ENCODE measurements at places on chromosomes 4 and X.
A peak's percentile ranks its signal among the peaks of the same experiment; 100 is the strongest.

- peak; percentile 23 for DNase-seq
Measured at GRCh38 chr4:89640620-89641366, 196.2 kb downstream of the SNCA start.

DNA sequence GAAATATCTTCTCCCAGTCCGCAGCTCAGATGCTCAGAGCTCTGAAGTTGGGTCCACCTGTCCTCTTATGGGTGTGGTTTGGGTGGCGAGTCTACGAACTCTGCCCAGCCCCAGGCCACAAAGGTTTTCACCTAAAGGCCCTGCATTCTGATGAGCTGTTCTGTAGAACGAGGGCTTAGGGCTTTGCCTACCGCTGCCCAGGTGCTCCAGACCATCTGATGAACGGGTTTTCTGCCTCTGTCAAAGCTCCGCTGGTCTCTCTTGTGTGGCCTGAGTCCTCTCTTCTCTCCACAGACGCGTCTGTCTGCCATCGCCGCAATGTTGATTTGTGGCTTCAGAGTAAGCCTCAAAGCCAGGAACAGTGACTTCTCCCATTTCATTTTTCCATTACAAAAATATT lies 28.4 kb upstream of the CPLX1 start:
- DNase-seq = no peak

DNA sequence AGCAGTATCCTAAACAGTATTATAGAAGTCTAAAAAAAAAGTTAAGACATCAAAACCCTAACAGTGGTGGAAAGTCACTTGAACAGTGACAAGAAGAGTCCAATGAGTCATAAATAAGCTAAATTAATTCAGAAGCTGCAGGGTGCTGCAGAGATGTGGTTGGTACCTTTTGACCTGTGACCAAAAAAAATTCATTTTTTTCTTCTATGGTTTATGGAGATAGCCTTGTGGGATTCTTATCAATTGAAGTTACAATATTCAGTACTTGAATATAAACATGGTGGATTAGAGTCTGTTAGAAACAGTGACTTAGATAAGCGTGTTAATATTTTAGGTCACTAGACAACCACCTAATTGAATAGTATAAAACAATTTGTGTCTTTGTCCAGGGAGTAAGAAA lies 35.4 kb downstream of the CCSER1 start:
- DNase-seq = no peak

DNA sequence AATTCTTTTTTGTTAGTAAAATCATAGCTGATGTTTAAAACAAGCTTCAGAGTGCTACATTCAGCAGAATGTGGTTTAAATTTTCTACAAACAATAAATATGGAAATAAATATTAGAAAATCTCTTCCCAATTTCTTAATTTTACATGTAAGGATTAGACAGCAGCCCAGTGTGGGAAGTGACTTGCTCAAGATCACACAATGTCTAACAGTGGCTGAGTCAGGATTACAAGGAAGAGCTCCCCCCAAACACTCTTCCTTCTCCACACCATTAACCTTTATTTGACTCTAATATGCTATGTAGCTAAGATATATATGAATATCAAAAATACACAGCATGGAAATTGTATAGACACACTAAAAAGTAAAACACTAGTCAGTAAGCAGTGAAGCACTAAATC lies 59.5 kb downstream of the SLC10A7 start:
- no peak for DNase-seq

- DNase-seq = peak; percentile 15
Measured at GRCh38 chrX:110450050-110450449, 91.4 kb downstream of the RTL9 start.

- no peak for DNase-seq
Measured at GRCh38 chr4:8679032-8679431, 86.5 kb downstream of the CPZ start.

- peak; percentile 4 for DNase-seq
Measured at GRCh38 chrX:2767631-2768455, 16.0 kb downstream of the XG start.

GRCh38 chrX:72095370-72095769 lies 36.3 kb downstream of the RTL5 start:
- DNase-seq = no peak

GRCh38 chr4:177051473-177052060 lies 258.1 kb upstream of the NEIL3 start:
- DNase-seq = no peak

DNA sequence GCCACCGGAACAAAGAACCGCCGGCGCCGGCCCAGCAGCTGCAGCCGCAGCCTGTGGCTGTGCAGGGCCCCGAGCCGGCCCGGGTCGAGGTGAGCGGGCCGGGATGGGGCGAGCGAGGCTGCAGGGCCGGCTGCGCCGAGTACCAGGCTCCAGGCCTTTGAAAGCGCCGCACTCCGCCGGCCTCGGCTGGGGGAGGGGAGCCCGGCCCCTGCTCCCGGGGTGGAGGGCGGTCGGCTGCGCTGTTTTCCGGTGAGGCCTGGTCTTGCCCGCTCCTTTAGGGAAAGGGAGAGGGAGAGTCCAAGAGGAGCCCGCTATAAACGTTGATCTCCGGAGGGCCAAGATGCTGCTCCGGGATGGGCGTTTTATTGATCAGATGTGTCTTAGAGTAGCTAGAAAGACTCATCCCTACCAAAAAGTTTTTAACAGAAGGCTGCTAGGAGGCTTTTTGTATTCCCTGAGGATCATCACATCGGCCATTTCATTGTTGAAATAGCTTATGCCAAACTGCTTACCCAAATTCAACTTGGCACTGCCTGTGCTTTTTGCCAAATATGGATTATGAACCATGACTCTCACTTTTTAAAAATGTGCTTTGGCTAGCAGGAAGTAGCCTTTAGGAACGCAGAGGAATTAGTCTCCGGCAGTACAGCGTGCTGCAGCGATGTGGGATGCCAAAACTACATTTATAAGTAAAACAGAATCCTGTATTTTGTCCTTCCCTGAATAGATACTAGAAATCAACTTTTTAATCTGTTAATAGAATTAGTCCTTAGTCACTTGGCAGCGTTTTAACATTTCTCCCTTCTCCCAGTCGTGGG lies 760 bp downstream of the TMEM165 start:
- DNase-seq = no peak

GRCh38 chrX:67346667-67347066 lies 197.2 kb upstream of the AR start:
- no peak for DNase-seq

DNA sequence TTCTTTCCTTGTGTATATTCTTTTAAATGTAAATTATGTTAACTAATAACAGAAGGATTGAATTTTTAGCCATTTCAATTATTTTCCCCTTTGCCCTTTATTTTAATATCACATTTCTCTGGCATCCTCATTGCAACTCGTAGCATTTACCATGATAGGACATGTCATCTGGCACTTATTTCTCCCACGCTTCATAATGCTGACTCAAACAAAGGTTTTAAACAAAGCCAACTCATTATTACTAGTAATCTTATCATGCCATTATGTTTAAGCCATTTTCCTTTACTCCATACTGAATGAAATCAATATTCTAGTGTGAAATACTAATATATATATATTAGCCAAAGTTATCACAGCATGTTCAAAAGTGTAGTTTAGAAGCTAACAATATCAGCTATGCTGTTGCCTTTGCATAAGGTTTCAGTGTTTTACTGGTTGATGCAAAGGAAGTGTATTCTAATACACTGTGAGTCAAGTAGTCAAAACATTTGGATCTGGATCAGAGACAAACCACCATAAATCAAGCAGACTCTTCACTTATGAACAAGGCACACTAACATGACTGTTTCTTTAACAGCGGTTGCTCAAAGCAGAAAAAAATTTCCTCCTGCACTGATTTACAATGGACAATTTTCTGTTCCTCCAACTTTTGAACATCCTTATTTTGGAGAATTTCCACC lies 281.6 kb downstream of the SLC7A11 start:
- DNase-seq = peak; percentile 54

- no peak for DNase-seq
Measured at GRCh38 chrX:63718010-63718694, 66.9 kb downstream of the ARHGEF9 start.

GRCh38 chrX:69186651-69187050 lies 21.4 kb upstream of the PJA1 start:
- DNase-seq = no peak

DNA sequence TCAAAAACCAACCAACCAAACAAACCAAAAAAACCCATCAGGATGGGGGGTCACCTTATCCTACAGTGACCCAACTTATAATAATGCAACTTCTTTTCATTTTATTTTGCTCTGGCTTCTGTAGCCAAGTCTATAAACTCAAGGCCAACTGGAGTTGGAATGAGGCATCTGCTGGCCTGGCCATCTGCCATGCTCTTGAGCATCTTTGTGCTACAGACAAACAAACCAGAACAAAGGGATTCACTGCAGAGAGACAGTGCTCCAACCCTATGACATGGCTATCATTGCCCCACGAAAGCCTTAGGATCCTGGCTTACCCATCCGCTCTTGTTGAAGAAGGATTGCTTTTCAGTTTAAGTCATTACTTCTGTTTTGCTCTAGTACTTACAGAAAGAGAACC lies 49.2 kb upstream of the SCRG1 start:
- DNase-seq = no peak

DNA sequence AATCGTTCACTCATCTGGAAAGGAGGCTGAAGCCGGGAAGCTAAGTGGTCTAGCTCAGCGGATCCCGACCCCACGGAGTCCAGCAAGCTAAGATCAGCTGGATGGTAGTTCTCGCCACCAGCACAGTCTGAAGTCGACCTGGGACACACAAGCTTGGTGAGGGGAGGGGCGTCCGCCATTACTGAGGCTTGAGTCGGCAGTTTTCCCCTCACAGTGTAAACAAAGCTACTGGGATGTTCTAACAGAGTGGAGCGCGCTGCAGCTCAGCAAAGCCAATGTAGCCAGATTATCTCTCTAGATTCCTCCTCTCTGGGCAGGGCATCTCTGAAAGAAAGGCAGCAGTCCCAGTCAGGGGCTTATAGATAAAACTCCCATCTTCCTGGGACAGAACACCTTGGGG lies 555.4 kb downstream of the BCOR start:
- DNase-seq = no peak

DNA sequence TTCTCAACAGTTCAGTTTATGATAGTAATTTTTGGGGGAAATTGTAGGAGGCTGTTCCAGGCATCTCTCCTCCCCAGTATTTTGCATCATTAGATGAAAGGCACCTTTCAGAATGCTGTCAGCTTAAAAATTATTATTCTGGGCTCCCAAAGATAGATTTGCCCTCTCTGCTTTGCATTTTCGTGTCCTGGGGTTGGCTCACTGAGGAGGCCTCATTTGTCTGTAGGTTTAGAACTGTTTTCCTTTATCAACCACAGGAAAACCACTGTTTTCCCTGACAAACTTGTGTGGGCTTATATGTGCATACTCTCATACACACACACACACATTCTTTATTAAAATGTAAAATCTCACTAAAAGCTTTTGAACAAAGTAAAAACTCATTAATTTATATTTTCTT lies 197.2 kb upstream of the VCX3A start:
- no peak for DNase-seq

DNA sequence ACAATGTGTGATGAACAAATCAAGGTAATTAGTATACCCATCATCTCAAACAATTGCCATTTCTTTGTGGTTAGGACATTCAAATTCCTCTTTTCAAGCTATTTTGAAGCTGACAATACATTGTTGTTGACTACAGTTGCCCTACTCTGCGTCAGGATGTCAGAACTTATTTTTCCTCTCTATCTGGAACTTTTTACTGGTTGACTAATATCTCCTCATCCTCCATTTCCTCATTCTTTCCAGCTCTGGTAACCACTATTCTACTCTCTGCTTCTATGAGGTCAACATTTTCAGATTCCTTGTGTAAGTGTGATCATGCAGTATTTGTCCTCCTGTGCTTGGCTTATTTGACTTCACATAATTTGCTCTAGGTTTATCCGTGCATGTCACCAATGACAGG lies 240.5 kb upstream of the HS3ST1 start:
- no peak for DNase-seq

DNA sequence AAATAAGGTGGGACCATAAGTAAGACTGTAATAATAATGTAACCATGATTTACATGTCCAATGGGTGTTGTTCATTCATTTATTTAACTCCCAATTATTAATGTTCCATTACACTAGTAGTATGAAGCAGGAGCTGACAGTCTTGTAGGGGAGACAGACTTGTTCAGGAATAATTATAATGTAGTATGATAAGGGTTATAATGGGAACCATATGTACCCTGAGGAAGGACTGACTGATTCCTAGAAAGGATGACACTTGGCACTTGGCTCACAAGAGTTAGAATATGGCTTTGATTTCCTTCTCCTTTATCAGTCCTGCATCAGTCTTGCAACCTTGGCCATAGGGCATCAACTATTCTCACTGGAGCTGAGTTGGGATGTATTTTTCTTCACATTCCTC lies 24.2 kb downstream of the PCDH7 start:
- no peak for DNase-seq

- no peak for DNase-seq
Measured at GRCh38 chr4:113997206-113997605, 17.8 kb upstream of the ARSJ start.

DNA sequence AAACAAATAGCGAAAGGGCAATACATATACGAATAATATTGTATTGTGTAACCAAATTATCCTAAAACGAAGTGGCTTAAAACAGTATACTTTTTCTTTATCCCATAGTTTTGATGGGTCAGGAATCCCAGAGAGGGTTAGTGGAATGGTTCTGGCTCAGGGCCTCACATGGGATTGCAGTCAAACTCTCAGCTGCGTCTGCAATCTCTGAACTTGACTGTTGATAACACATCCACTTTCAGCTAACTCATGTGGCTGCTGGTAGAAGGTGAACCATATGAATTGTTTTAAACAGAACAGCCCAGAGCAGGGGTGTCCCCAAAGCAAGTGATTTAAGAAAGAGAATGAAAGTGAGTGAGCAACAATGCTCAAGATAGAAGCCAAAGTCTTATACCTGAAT lies 127.8 kb downstream of the VEGFC start:
- no peak for DNase-seq

- DNase-seq = no peak
Measured at GRCh38 chr4:149161247-149161646, 654.4 kb downstream of the IQCM start.

- DNase-seq = no peak
Measured at GRCh38 chr4:40865696-40866095, 115.9 kb downstream of the NSUN7 start.

GRCh38 chr4:20394512-20394911 lies 142.8 kb downstream of the SLIT2 start:
- no peak for DNase-seq

DNA sequence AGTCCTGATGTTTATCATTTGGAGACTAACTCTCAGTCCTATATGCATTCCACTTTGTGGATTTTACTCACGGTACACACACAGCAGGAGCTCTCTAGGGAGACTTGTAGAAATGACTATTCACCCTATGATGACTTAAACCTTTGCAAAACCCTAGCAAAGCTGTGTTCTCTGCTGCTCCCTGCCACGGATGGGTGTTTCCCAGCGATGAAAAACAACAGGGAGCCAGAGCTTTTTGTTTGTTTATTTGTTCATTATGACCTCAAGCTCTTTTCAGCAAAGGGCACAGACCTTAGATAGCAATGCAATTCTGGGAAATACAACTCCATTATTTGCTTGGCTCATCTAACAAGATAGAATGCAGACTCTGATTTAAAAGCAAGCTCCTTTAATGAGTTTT lies 156.6 kb downstream of the GRIA3 start:
- DNase-seq = no peak

All from AG04450 (cell line).